Pancreas (tissue), 10 donors: ENCODE measurements at places on chromosomes 5 and 9. TPM values are rescaled to one million over a fixed set of nuclear protein-coding genes. Genes with fewer than 3 reads are reported as not detected.

The CMYA5 gene
- 0.09 TPM for total RNA-seq

The GRXCR2 gene
- total RNA-seq: not detected

The AMBP gene
- total RNA-seq: 62.7 TPM

The OCLN gene
- 76.7 TPM for total RNA-seq

The GLDC gene
- not detected for total RNA-seq

The TGFBI gene
- 14.5 TPM for total RNA-seq

The COL15A1 gene
- 9.4 TPM for total RNA-seq

The POU5F2 gene
- 1.2 TPM for total RNA-seq

The TXNDC8 gene
- total RNA-seq: not detected

The FAM169A gene
- total RNA-seq: 1.6 TPM

The TEX48 gene
- total RNA-seq: not detected

The ZNF354C gene
- 2.1 TPM for total RNA-seq

The DRD1 gene
- total RNA-seq: 0.06 TPM

The FOXD4L3 gene
- total RNA-seq: 0.08 TPM

The RASEF gene
- total RNA-seq: 27.3 TPM

The NTRK2 gene
- 12.4 TPM for total RNA-seq

The FAT2 gene
- 0.06 TPM for total RNA-seq

The EDIL3 gene
- total RNA-seq: 2.0 TPM

The SHISAL2B gene
- total RNA-seq: 1.9 TPM

The SLC34A3 gene
- not detected for total RNA-seq

The CER1 gene
- not detected for total RNA-seq

The TPM2 gene
- 22.2 TPM for total RNA-seq

The PCDHGA5 gene
- total RNA-seq: 2.1 TPM

The FOXD4L4 gene
- not detected for total RNA-seq

The RIOK2 gene
- total RNA-seq: 11.2 TPM

The IFNA21 gene
- not detected for total RNA-seq
